ENCODE measurements at places on chromosomes 3 and 15.

GRCh38 chr3:154143873-154144272, 22.7 kb downstream of the ARHGEF26 start:
- no peak for DNase-seq

- no peak for DNase-seq
Measured at GRCh38 chr3:143974271-143975238, 2.9 kb downstream of the DIPK2A start.

- no peak for DNase-seq
Measured at GRCh38 chr3:13200465-13200864, 127.2 kb upstream of the IQSEC1 start.

DNA sequence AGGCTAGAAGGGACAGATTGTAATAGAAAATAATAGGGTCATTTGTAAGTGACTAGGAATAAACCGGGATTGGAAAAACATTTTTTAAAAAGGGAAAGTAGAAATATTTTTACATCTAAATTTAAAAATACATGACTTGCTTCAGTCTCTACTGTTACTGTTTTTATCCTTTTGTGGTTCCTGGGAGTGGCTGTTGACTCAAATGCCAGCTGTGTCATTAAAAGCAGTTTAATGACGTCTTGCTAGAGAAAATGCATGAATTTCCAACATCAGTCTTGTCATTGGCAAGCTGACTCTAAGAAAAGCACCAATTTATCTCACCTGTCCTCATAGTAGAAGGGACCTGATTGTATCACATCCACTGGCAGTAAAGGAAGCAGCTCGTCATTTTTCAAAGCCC, 16.7 kb upstream of the LCMT2 start:
- no peak for DNase-seq

GRCh38 chr3:29746163-29746760, 465.4 kb downstream of the RBMS3 start:
- DNase-seq, result no peak

- DNase-seq, result peak; percentile 10
Measured at GRCh38 chr3:167913219-167913835, 177.8 kb downstream of the SERPINI1 start.

- no peak for DNase-seq
Measured at GRCh38 chr15:47398132-47398531, 319.2 kb upstream of the SEMA6D start.

DNA sequence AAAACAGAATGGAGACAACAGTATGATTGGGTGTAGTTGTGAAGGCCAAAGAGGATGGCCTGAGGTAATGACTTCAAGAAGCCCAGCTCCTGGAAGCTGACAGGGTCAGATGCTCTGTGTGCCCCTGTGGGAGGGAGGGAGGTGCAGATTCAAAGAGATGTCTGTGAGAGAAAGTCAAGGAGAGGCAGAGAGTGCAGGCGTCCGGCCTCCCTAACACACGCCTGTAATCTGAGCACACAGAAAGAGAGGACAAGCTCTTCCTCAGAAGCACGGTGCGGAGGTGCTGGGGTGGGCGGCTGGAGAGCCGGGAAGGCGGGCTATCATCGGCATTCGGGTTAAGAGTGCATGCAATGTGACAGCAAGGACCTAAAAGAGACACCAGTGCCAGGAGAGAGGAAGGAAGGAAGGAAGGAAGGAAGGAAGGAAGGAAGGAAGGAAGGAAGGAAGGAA, 238.2 kb upstream of the HES1 start:
- DNase-seq, result no peak

DNA sequence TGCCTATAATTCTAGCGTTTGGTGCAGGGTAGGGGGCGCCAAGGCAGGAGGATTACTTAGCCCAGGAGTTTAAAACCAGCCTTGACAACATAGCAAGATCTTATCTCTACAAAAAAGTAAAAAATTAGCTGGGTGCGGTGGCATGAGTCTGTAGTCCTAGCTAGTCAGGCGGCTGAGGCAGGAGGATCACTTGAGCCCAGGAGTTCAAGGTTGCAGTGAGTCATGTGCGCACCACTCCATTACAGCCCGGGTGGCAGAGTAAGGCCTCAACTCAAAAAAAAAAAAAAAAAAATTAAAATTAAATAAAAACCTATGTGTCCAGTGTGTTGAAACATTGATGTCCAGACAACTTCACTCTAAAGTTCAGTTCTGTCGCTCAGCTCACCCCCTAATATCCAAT, 78.2 kb upstream of the SOX2 start:
- no peak for DNase-seq

DNA sequence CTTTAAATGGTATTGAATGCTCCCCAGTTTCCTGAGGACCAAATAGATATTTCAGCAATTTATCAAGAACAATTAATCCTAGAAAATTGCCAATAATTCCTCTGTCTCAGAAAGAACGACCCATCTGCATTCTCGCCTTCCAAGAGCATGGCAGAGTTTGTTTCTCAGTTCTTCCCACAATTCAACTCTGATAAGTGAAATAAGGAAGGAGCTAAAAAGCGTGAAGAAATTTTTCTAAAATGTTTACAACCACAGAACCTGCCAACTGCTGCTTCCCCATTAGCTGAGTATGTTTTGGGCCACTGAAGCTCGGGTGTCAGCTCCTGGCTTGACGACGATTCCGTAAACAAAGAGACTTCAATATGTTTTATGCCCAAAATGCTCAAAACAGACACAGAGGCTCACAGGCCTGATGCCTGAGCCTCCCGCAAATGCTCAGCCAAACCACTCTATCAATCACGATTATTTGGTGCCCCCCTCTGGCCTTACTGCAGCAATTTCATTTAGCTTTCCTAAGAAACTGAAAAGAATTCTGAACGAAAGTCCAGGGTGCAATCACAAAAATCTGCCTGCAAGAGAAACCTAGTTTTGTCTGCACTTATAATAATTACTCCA, 259.2 kb upstream of the CCDC54 start:
- DNase-seq, result peak; percentile 23

GRCh38 chr3:58246148-58247047, 8.8 kb downstream of the ABHD6 start:
- no peak for DNase-seq

- no peak for DNase-seq
Measured at GRCh38 chr15:38868326-38869114, 303.9 kb upstream of the RASGRP1 start.
